ENCODE measurements at places on chromosomes 6 and 20.

DNA sequence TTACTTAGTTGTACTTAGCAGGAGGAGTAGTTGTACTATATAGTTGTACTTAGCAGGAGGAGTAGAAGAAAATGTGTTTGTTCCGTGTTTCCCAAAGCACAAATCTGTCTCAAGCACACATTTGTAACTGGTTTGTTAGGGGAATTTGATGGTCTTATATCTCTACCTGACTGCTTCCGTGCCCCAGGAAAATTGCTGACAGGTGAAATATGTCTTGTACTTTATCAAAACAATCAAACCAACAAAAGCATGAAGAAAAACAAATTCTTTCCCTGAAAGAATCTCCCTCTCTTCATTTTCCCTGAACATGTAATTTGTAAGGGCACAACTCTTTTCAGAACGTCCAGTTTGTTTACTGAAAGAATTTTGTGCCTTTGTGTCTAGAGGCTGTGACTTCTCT lies 106.6 kb upstream of the RGS17 start:
- DNase-seq, result no peak

GRCh38 chr6:137136065-137136464 lies 37.4 kb downstream of the IL22RA2 start:
- DNase-seq, result peak; percentile 14

- DNase-seq, result no peak
These were observed 108.6 kb downstream of the MAP3K7 start for GRCh38 chr6:90478278-90478677.

DNA sequence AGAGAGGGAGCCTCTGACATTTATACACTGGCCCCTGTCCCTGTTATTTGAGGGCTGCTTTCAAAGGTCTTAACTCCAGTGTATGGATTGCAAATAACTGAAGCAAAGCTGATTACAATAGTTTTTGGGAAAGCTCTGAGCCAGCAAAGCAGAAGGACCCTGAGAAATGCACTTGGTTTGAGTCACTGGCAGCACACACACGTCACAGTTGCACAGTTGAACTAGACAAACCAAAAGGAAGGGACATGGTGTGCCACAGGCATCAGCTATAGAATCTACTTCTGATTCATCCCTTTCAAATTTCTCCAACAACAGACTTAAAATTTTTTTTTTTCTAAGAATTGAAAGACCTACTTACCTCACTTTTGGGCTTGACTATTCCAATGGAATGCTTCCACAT lies 56.4 kb downstream of the SNRNP48 start:
- peak; percentile 7 for DNase-seq

DNA sequence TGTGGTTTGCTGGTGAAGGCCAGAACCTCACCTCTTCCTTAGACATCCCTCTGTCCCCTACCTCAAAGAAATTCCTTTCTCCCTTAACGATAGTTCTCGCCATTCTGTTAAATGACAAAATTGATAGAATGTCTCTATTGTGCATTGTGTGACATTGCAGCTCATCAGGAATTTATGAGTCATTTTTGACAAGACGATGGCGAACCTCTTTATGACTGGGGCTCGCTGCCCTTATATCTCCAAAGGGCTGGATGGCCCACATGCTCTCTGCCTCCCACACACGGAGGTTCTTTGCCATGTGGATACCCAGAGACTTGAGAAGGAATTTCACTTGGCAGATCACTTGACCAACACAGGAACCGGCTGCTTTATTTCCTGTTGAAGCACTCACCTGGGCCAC lies 66.8 kb upstream of the RPS6KA2 start:
- DNase-seq, result no peak

All from fibroblast of lung (primary cell).